ENCODE measurements at places on chromosomes 2 and 18.

DNA sequence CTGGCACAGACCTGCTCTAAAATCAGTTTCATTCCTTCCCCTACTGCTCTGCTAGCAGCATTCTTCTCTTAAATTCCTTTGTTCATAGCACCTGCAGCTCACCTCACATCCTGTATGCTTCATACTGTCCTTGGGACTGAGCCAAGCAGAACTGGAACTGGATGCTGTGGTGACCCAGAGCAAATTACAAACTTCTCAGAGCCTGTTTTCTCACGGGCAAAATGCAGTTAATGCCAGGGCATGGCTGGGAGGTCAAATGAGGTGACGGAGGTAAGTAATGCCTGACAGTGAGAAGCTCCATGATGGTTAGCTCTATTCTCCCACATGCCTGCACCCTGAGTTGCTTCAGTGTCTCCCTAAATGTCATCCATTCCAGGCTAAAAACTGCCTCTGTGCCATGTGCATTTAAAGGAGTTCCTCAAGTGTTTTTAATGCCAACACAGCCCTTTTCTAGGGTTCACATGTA, 29.7 kb downstream of the C2orf42 start:
- no peak for DNase-seq

DNA sequence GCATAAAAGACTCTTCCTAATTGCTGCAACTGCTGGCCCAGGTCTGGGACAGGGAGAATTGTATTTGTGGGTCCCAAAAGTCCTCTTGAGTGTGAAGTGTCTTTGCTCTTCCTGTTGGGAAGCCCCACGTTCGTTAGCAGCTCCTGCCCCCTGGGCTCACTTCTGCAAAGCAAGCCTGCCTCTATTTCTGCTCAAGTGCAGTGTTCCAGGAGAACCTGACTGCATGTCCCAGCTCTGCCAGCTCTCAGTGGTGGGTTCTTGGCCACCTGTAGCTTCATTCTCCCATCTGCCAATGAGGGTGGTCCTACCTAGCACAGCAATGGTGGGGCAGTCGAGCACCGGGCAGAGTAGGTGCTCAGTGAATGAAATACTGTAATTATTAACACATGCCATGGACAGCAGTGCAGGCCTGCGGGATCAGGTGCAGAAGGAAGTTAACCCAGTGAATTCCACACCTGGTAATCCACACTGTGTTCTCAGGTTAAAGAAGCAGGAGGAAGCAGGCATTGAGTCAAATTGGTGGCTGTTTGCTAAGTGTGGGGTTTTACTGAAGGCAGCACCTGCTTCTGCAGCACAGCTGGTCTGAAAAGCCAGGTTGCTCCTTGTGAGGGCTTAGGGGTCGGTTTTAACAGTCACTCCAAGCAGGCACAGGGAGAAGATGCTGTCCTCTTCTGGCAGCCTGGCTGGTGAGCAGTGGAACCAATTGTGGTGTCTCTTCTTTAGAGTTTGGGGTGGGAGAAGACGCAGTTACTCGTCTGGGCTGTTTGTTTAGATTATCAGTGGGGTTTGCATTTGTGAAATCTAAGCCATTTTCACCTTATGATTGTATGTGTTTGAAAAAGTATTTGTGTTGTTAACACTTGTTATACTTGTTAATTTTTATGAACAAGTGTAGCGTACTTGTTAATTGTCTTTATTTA, 54.3 kb downstream of the DGKD start:
- no peak for DNase-seq

DNA sequence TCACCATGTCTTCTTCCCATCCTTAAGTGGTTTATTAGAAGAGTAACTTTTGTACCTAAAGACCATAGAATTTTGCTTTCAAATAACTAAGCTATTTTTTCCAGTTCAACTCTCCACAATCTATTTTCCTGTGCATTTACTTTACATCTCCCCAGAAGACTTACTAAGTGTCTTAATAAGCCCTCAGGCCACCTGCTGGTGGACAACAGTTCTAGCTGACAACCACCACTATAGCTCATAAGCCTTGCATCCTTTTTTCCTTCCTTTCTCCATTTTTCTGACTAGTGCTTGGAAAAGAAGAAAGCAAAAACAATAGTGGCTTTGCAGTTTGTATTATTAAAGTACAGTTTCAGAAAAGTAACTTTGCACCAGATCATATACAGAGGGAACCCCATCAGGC, 149.5 kb upstream of the TMEM200C start:
- no peak for DNase-seq

DNA sequence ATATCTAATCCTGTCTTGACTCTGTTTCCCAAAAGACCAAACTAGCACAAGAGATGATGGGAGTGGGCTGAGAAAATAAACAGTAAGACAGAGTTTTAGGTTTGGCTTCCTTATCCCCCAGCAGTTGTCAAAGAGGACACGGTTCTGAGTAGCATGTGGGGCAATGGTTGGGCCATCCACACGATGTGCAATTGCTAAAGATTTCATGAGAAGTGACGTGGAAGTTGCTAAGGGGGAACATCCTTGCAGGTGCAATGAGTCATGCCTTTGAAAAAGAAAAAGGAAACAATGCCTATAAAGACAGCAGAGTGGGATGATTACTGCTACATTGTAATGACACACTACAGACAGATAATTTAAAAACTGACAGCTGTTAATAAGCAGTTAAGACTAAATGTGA, 1395.8 kb downstream of the LRP1B start:
- DNase-seq = no peak

DNA sequence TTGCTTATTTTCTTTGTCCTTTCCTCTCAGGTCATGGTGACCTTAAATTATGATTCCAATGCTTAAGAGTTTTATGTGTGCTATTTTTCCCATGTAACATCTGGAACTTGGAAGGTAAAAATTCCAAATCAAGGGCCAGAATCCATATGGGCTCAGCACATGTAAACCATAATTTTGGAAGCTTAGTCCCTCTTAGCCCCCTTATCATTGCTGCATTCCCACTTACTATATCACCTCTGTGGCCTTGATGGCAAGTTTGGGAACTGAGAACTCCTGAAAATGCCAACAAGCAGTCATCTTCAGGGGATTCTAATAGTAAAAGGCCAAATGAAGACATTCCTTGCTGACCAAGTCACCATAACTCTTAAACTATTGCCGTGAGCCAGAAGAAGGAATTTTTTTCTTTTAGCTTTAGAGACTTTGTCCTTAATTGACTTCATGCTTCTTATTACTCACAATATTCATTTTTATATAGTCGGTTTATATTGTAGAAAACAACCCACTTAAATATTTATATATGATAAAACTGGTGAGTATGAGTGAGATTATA, 251.4 kb downstream of the SLC8A1 start:
- DNase-seq = no peak

DNA sequence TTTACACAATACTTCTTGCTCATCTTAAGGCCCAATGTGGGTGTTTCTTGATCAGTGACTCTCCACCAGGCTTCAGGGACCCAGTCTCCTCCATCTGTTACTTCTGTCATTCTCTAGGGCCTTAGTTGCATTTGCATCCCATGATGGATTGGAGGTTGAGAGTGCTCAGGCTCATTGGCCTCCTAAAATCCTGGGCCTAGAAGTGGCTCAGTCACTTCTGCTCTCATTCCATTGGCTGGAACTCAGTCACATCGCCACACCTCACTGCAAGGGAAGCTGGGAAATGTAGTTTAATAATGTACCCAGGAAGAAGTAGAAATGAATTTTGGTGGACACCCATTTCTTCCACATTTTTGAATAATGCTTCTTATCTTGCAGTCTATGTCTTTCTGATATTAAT, 223.5 kb downstream of the HRH4 start:
- no peak for DNase-seq

DNA sequence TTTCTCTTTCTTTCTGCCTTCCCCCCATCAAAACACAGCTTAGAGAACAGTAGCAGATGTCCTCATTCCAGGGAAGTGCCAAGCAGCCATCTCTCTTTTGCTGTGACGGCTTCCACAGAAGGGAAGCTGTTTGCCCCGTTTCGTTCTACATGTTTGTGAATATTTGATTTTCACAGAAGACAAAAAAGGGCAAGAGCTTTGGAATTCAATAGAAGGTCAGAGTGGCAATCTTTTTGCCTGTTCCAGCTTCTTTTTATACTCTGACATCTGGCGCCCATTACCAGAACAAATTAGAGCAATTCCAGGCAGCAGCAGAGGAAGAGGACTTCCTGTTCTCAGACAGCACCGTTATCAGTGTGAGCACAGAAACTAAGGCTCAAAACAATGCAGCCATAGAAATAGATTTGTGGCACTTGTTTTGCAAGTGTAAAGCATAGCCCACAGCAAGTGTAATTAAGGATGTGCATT, 79.0 kb upstream of the CDH19 start:
- DNase-seq = no peak

DNA sequence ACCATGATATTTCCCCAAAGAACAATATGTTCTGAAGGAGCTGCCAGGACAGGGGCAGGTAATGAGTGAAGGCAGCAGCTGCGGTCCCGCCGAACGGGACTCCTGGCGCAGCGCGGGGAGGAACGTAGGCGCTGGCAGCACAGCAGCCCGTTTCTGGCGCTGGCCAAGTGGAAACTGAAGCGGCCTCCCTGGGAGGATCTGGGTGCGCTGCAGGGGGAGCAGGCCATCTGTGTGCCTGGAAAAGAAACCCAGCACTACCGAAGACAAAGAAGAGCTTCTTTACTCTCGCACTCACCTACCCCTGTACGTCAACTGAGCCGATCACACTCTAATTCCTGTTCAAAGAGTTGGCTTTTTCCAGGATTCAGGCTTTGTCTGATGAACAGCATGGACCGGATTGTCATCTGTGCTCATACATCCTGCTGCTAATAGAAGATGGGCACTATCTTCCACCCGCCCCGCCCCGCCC, 11.8 kb downstream of the G6PC2 start:
- DNase-seq = no peak

- DNase-seq = no peak
Observed at GRCh38 chr2:84441036-84441435, 18.0 kb downstream of the SUCLG1 start.

DNA sequence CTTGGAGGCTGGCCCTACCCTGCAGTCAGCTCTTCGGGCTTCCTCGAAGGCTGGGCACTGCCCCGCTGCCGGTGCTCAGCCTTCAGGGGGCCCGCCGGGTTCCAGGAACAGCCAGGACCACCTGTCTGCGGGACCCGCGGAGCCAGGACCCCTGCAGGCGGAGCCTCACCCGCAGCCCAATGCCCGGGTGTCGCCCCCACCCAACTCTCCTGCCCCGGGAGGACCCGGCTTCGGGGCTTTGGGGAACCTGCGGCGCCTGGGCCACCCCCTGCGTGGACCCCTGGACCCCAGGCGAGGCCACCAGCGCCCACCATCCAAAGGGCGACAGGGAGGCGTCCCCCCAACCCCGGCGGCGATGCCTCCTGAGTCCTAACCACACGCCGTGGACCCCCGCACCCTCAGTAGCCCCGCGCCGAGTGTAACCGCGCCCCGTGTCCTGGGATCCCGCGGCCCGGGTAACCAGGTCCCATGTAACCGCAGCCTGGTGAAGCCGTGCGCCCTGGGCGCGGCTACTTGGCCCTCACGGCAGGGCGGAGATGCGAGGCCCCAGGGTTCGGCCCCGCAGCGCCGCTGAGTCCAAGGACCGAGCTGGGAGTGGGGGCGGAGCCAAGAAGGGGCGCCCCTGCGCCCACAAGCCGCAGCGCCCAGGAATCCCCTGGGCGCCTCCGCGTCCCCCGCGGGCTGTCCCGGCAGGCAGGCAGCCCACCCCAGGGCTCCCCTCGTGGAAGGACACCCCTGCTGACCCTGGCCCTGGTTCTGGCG, 11.0 kb upstream of the UBE2F start:
- DNase-seq = no peak

- no peak for DNase-seq
Observed at GRCh38 chr18:47987388-47987699, 56.9 kb upstream of the SMAD2 start.

DNA sequence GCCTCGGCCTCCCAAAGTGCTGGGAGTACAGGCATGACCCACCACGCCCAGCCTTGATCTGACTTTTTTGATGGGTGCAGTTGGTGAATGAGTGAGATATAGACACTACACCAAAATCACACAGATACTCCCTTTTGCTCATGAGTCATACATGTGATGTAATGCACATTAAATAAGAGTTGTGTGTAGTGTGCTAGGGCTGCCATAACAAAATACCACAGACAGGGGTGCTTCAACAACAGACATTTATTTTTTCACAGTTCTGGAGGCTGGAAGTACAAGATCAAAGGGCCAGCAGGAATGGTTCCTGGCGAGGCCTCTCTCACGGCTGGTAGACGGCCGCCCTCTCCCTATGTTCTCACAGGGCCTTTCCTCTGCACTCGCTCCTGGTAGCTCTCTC, 46.6 kb downstream of the GBX2 start:
- no peak for DNase-seq

GRCh38 chr2:226079671-226080181, 680.2 kb downstream of the NYAP2 start:
- no peak for DNase-seq

DNA sequence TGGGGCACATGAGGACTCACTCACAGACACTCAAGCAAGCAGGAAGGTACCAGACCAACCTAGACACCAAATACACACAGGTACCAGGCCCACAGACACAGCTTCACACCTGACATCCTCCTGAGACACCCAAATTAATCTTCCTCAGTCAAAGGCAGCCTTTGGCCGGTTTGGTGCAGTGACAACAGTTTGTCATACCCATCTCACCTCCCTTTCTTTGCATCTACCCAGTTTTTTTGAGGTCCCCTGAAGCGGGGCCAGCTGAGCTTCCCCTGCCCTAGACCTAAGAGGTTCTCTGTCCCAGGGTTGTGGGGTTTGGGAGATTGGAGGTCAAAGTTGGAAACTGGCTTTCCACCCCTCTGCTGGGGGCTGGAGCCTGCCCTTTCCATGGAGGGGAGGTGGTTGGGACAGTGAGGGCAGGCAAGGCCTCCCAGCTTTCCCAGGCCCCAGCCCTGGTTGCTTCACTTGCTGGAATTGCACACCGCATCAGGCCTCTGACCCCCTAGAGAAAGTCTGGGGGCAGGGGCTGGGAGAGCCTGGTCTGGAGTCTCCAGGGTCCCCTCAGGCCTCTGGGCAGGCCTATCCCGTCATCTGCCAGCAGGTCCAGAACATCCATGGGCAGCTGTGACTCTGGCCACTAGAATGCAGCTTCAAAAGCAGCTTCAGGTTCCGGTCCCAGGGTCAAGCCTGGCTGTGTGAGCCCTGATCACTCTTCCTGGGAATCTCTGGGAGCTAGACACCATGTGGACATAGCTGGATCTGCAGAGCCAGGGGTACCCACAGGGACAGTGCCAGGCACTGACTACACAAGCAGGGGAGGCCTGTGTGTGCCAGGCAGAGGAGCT, 12.5 kb upstream of the TEX261 start:
- DNase-seq = no peak

DNA sequence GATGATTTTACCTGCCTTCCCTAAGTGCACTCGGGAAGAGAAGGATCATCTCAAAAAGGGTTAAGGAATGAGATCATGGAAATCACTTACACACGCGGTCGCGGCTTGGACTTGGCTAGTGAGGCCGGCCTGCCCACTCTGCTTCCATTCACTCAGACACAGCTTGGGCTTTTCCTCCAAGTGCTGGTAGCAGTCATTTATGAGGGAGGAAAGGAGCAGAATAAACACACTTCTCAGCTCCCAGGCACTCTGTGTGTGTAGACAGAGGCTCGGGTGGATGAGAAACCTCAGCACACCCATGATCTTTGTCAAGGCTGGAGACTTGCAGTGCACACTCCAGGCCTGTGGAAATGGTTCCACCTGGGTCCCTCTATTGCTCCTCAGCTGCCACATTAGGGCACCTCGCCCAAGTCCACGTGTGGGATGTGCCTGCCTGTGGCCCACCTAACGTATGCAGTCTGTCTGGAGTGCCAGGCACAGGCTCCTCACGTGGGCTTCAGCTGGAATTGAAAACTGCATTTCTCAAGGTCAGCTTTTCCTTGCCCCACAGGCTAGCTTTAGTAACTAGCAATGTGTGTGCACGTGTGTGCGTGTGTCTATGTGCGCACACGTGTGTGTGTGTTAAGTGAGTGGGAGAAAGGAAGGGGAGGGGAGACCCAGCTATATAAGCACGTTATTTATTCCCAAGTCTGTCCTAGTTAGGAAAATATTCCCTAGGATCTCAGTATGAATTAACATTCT, 288.4 kb downstream of the SOX11 start:
- DNase-seq = no peak

All from activated CD4-positive, alpha-beta T cell treated with anti-CD3 and anti-CD28 coated beads, Interleukin-2, amount 50 U/mL, for 4 hours (primary cell).